Kidney glomerular epithelial cell (primary cell): ENCODE measurements at places on chromosomes 1 and 21.
A peak's percentile ranks its signal among the peaks of the same experiment; 100 is the strongest.

DNA sequence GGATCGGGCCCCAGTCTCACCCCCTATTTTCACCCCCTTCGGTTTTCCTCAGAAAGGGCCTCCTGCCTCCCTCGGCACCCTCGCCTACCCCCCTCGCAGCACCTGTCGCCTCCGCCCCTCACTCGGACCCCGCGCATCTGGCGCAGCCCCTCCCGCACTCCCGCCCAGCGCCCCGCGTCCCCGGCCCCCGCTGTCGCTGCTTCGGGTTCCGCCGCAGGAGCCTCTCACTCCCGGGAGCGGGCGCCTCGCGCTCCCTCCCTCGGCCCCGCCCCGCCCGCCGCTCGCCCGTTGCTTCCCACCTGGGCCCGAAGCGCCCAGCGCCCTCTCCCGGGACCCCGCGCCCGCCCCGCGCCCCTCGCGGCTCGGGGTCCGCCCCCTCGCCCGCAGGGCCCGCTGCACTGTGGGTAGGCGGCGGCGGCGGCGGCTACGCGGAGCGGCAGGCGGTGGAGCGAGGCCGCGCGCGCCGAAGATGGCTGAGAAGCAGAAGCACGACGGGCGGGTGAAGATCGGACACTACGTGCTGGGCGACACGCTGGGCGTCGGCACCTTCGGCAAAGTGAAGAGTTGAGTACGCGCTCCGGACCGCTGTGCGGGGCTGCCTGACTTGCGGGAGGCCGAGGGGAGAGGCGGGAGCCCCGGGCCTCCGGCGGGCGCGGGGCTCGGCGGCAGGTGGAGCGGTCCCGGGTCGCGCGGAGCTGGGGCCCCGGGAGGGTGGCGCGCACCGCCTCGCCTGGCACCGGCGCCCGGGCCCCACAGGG is at the start of gene PRKAA2:
Gene PRKAA2, plus strand, starts transcription at position 396 of the 758 bp plus-strand sequence. Its CDS starts 74 bp downstream, at position 470.
- no peak for DNase-seq

GRCh38 chr1:105785021-105785420 is 1271.5 kb upstream of the PRMT6 start:
- no peak for DNase-seq

DNA sequence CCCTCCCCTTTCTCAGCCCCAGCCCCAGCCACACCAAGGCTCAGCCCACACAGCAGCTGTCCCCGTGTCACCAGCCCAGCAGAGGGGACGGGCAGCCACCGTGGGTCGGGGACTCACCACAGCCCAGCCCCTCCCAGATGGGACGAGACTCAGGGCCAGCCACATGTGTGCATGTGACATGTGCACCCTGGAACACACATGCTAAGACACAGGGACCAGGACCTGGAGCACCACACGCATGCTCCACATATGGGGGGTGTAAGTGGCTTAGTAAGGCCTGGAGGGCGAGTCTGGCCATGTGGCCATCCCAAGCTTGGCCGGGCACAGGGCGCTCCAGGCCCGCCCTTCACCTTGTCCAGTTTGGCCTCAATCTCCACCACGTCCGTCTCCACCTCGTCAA is 4.0 kb downstream of the ACAP3 start:
- no peak for DNase-seq

GRCh38 chr1:151799179-151800022 is 5.8 kb downstream of the LINGO4 start:
- DNase-seq, result no peak

DNA sequence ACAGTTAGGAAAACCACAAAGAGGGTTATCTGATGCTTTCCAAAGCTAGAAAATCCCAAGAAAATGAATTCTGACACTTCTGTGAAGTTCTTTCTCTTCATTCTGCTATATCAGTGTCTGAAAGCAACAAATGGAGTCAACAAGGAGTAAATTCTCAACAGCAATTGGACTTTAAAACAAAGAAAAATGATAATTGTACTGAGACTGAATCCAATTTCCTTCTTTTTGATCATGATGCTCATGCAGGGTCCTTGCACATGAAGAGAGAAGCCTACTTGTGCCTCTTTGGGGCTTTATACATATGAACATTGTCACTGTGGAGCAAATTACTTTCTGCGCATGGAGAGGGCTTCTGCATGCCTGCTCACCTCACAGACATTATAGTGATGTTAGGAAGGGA is at the start of gene OR10J5:
Gene OR10J5, minus strand, starts transcription at position 101 of the 400 bp plus-strand sequence. Its CDS starts 0 bp downstream, at position 101.
- no peak for DNase-seq

GRCh38 chr1:221315330-221315729 is 426.6 kb downstream of the DUSP10 start:
- DNase-seq, result peak; percentile 38
